ENCODE measurements at places on chromosomes 6 and 20.

- no peak for DNase-seq
Measured at GRCh38 chr6:92748131-92748530, 671.2 kb downstream of the EPHA7 start.

DNA sequence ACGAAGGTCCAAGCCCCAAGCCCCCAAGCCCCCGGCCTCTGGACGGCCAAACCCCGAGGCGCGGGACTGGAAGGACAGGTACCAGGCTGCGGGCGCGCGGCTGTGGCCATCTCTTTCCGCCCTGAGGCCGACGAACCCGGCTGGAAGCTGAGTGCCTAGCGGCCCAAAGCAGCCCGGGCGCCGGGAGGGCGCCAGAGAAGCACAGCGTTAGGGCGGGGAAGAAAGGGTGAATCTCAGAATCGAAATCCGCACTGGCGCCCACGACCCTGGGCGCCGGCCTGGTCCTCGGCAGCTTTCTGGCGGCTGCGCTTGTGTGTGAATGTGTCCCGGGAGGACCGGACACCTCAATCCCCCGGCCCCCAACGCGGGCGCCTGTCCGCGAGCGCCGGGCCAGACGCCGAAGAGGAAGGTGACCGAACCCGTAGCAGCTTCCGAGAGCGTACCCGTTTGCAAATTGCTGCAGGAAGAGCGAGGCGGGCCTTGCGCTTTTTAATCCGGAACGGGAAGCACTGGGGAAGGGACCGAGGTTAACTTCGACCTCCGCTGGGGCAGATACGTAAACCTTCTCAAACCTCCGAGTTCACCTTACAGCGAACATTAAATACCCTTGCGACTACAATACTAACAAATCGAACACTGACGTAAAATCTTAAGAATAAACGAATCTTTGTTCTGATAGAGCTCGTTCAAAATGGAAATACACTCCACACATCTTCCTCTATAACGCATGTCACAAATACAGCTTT lies 2.9 kb downstream of the NRN1 start:
- DNase-seq: no peak

- no peak for DNase-seq
Measured at GRCh38 chr6:1792989-1793388, 183.3 kb downstream of the FOXC1 start.

GRCh38 chr20:60540591-60540990 lies 582.4 kb downstream of the CDH26 start:
- DNase-seq: no peak

- no peak for DNase-seq
Measured at GRCh38 chr20:5085380-5085779, 34.4 kb downstream of the PCNA start.

Measured in left ventricle myocardium inferior (tissue), 1 donor.